ENCODE measurements at places on chromosomes 2 and 18.

- DNase-seq: no peak
These were observed 108.7 kb downstream of the UXS1 start for GRCh38 chr2:106085181-106085940.

- DNase-seq: no peak
These were observed 347.0 kb downstream of the CYRIA start for GRCh38 chr2:16318474-16319195.

- peak; percentile 53 for DNase-seq
These were observed 620 bp upstream of the SLC9A2 start for GRCh38 chr2:102618452-102619413.

DNA sequence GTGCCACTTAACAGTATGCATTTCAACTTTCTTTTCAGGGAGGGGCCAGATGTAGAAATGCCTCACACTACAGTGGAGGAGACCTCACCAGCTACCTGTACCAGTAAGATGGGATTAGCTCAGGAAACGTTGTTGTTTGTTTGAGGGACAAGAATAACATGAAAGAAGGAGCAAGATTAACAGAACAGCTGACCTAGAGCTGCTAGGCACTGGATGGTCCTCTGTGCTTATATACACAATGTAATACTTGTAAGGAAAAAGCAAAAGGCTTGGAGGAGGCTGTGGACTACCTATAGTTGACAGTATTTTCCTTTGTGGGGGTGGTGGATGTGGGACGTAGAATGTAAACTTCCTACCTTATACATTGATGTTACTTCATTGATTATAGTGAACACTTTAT is 154.4 kb downstream of the FMNL2 start:
- no peak for DNase-seq

DNA sequence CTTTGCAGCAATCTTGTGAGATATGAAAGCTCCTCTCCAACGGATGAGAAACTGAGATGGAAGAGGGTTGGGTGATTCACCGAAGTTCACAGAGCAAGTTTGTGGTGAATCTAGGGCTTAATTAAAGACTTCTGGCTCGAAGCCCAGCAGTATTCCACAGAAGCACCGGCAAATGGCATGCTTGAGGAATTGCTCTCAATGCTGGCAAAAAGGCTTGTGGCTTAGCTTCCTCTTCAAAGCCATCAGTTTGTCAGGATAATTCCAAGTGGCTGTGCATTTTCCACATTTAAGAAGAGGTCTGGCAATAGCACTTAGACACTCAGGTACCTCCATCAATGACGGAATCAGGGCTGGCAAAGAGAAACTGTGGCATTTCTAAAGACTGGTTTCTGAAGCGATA is 98.7 kb upstream of the SLC66A3 start:
- no peak for DNase-seq

DNA sequence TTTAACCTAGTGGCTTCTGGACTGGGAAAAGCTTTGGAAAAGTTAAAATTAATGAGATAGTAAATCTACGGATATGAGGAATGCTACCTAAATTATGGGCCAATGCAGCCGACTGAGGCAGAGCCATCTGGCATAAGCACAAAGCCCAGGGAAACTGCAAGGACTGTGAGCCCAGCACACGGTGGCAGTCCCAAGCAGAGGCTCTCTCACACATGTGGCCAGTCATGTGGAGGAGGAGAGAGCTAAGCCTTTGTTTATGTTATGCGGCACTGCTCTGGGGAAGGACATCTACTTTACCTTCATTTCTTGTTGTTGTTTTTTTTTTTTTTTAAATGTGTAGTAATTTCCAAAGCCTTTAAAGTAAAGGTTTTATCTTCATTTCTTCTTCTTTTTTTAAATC is 267.0 kb downstream of the STK39 start:
- no peak for DNase-seq

- DNase-seq: no peak
These were observed 53.9 kb downstream of the RTTN start for GRCh38 chr18:70151614-70152013.

GRCh38 chr2:29317077-29317517 is 201.9 kb downstream of the CLIP4 start:
- DNase-seq: peak; percentile 24

GRCh38 chr18:5251117-5251516 is 44.4 kb downstream of the ZBTB14 start:
- DNase-seq: no peak

DNA sequence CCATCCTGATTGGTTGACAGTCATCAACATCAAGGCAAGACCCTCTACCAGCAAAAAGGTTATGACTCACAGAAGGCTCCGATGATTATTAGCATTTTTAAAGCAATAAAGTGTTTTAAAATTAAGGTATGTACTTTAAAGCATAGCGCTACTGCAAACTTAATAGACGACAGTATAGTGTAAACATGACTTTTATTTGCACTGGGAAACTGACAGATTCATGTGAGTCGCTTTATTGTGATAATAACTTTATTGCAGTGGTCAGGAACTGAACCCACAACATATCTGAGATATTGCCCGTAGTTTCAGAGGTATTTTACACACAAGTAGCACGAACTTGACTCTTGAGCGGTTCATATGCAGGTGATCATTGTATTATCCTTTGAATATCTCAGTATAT is 249.1 kb downstream of the LTBP1 start:
- DNase-seq: no peak

DNA sequence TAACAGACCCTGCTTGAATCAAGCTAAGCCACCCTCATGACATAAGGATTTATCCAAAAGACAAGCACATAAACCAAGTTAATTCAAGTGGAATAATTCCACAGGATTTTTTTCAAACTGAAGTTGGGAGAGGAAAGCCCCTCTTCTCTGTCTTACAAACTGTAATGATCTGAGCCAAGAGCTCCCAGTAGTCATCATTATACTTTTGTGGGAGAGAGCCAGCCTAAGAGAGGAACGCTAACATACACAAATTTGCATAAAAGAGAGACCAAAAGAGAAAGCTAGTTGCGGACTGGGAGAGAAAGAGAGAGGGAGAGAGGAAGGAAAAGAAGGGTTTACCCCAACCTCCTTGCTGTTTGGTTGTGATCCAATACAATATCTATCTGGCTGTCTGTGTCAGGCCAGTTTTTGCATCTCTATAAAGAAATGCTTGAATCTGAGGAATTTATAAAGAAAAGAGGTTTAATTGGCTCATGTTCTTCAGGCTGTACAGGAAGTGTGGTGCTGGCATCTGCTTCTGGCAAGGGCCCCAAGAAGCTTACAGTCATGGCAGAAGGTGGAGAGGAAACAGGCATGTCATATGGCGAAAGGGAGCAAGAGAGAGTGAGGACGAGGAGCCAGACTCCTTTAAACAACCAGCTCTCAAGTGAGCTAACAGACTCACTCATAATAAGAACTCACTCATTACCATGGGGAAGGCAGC is 20.8 kb upstream of the PUM2 start:
- DNase-seq: no peak

DNA sequence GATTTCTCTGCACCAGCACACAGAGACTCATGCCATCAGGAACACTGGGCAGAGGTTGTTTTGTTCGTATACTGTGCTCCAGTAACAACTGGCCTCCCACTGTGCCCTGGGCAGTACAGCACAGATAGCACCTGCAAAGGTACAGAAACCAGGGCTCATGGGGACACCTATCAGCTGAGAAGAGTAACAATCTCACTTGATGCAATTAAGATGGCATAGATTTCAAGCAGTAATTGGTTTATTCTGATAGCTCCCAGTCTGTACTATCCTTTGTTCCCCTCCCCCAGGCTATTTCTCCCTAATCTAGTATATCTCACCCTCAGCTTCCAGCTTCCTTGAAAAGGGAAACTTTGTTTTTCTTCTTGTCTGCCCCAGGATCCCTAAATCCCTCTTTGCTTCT is 343.9 kb upstream of the MMADHC start:
- no peak for DNase-seq

DNA sequence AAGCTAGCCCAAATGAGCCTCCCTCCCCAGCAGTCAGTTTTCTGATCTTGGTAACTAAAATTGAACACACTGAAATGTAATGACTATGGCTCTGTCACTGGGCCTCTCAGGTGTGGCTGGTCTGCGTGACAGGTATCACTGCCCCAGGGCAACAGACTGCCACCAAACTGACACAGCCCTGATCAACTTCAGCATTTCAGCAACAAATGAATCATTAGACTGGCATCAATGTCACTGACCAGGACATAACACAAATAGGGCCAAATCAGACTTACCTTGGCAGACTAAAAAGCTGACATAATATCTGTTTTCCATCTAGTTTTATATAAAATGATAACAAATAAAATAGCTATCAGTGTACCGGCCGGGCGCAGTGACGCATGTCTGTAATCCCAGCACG is 290.8 kb upstream of the CHAC2 start:
- DNase-seq: no peak

GRCh38 chr2:45301307-45302277 is 292.3 kb upstream of the SIX2 start:
- no peak for DNase-seq

DNA sequence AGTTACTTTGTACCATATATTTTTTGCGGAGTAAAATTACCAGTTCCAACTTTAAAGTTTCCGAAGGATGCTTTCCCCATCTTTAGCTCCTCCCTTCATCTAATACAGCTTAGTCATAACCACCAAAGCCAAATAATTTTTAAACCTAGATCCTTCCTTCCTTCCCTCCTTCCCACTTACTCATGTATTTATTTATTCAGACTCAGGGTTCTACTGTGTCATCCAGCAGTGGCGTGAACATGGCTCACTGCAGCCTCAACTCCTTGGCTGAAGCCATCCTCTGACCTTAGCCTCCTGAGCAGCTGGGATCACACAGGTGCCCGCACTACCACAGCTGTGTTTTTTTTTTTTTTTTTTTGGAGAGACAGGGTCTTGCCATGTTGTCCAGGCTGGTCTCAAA is 4.4 kb downstream of the LPIN2 start:
- no peak for DNase-seq

DNA sequence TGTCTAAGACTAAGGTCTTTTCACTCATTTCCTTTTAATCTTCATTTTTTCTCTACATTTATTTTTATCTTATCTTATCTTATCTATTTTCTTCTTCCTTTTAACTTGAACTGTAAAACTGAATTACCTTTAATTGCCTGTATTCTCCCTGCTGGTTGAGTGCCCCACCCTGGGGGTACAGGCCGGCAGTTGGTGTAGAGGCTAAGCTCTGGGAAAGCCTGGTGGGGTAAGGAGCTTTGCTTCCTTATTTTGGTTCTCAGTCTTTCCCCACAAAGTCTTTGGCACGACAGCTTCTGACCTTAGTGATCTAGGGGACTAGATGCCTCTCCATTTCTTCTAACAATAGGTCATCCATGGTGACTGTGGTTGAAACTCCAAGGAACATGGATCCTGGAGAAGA is 26.8 kb upstream of the HAAO start:
- no peak for DNase-seq

DNA sequence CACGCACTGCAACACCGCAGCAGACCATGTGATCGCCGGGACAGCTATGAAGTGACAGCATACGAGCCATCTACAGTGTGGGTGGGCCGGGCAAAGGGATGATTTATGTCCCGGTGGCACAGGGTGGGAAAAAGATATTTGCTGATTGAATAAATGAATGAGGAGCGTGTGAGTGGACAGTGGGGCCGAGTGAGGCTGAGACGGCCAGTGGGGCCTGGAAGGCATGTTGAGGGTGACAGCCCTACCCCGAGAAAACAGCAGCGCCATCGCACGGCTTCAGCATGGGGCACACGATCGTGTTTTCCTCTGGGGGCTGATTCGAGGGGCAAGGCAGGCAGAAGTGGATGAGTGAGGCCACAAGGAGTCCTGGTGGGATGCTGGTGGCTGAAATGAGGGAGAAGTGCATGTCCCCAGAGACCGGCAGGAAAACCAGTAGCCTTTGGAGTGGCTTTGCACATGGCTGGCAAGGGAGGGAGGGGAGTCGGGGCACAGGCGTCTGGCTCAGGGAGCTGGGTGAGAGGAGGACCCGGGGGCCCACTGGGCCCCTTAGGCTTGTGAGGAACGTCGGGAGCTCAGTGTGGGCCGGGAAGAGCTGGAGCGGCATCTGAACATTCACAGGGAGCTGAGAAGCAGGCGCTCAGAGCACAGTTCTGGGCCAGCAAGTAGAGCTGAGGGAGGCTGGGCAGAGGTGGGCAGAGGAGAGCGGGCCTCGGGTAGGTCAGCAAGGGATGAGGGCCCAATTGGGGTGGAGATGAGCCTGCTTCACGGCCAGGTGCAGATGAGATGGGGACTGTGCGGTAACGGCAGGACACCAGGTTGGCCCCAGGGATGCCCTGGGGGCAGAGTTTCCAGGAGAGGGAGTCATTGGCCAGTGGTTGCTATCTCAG is 32.1 kb upstream of the MAL start:
- no peak for DNase-seq

All from GM13976 (cell line).